Transverse colon (tissue), 4 donors: ENCODE measurements at places on chromosomes 4 and X. TPM values are rescaled to one million over a fixed set of nuclear protein-coding genes. Genes with fewer than 3 reads are reported as not detected.

- DNase-seq: no peak
Observed at GRCh38 chr4:148330161-148330560, 112.1 kb downstream of the NR3C2 start.

- no peak for DNase-seq
Observed at GRCh38 chr4:35493977-35494376, 750.3 kb downstream of the ARAP2 start.

DNA sequence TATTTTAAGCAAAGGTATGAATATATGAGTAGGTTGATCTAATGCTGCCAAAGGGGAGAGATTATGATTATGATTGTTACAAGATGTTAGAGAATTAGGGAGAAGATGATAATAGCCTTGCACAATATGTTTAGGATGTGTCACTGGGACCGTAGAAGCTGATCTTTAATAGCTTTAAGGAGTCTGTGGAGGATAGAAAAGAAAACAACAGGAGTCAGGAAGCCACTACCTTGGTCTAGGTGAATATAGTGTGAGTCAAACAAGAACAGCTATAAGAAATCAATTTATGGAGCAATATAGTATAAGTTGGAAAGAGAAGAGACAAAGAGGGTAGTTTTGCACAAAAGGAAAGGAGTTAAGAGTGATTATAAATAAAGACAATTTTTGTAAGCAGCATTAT, 232.7 kb downstream of the FSTL5 start:
- no peak for DNase-seq

DNA sequence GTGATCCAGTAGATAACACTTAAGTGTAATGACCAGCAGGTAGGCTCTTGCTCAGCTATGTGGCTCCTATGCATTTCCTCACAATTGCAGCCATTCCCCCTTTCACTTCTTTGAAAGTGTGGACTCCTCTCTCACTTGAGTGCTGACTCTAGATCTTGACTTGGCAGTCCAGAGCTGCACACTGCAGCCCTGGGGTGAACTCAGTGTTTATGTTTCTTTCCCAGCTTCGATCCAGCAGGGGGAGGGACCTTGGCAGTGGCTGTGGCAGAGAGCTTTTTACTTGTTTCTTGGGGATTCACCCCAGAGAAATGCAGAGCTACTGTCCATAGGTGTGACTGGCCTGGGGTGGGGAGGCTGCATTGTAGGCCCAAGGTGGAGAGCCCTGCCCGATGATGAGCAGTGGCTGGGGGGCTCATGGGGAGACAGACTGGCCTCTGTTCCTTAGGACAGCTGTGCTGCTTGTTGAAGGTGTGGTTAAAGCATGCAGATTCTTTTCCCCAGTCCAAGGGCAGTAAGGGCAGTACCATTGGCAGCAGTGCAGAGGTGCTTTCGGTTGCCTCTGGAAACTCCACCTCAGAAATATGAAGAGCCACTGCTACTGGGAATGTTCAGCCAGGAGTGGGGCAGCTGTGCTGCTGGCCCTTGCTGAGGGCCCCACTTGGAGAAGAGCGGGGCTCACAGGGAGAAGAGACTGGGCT, 134.7 kb downstream of the SH3BGRL start:
- DNase-seq: no peak

- DNase-seq: no peak
Observed at GRCh38 chr4:76388160-76388908, 32.6 kb downstream of the CCDC158 start.

- DNase-seq: no peak
Observed at GRCh38 chr4:151152028-151152427, 52.6 kb downstream of the RPS3A start.

- no peak for DNase-seq
Observed at GRCh38 chrX:23327104-23327503, 7.5 kb upstream of the PTCHD1 start.

DNA sequence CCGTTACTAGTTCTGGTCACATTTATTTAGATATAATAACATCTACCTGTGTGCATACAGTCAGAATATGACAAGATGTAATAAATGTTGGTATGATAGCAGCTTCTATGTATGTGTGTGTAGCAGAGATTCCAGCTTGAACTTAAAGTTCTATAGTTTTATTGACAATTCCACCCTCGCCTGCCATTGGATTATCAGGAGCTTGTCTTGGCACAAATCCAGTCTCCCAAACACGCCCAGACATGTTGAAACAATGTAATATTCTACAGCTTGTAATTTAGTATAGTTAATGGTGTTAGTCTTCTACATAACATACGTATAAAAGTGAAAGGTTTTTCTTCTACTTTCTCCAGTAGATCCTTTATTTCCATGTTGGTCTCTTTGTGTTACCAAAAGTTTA, 44.4 kb downstream of the BBS12 start:
- DNase-seq: peak; percentile 65

GATA1 gene
- not detected for total RNA-seq

POLN gene
- 2.6 TPM for total RNA-seq

TRO gene
- total RNA-seq: 1.4 TPM

TEX28 gene
- total RNA-seq: not detected

PDZD4 gene
- total RNA-seq: 3.5 TPM

VSIG4 gene
- total RNA-seq: 18.7 TPM

HPF1 gene
- 139 TPM for total RNA-seq
